ENCODE measurements at places on chromosomes 2 and 18. TPM values are rescaled to one million over a fixed set of nuclear protein-coding genes. Genes with fewer than 3 reads are reported as not detected.

GRCh38 chr2:64466478-64467085 is 12.6 kb downstream of the LGALSL start:
- DNase-seq = no peak

DNA sequence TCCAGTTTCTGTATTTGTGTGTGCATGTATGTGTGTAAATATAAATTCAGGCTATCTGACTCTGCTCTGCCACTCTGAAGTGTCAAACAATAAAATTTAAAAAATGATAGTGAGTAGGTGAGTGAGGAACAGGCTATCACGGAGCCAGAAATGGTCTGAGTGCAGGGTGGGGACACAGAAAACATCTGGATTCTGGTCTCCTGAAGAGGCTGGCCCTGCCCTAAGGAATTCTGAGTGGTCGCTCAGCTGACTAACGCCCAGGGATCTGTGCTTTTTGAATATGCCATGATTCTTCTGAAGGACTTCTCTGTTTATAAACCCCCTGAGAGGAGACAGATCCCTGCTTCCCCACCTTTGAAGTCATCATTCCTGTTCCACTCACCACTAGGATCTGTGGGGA is 353.9 kb upstream of the GYPC start:
- no peak for DNase-seq

DNA sequence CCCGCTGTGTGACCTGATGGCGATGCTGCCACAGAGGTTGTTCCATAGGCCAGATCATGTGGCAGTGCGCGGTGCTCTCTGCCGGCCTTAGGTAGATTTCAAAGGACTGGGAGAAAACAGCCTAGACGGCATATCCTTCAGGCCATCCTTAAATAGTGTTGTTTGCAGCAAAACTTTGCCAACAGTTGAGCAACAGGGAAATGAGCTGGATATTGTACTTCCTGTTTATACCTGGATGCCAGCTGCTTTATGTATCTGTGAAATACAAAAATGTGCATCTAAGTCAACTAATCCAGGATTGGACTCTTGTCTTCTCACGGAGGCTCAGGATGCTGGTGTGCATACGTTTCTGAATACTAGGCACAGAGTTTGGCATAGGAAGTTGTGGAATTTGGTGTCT is 107.1 kb downstream of the EML6 start:
- no peak for DNase-seq

GRCh38 chr2:71715241-71715750 is 261.9 kb downstream of the DYSF start:
- no peak for DNase-seq

DNA sequence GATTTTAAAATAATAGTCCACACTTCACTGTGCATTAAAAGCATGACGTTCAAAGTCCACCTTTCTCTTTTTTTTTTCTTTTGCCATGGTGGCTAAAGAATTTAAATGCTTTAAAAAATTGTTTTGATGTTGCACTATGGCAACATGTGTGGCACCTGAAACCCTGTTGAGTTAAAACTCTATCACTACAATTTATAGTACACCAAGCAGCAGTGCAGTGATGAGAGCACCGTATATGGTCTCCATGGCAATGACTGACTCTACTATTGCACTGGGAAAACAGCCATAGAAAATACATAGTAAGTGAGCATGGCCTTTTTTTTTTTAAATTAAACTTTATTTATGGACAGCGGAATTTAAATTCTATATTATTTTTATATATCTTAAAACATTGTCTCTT is 298.8 kb downstream of the FIGN start:
- no peak for DNase-seq

DNA sequence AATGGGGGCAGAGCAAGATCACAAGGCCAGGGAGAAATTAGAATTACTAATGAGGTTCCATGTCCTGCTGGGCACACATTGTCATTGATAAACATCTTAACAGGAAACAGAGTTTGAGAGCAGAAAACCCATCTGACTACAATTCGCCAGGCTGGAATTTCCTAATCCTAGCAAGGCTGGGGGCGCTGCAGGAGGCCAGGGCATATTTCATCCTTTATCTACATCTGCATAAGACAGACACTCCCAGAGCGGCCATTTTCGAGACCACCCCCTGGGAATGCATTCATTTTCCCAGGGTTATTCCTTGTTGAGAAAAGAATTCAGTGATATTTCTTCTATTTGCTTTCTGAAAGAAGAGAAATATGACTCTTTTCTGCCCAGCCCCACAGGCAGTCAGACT is 152.7 kb downstream of the SUCLG1 start:
- DNase-seq = no peak

DNA sequence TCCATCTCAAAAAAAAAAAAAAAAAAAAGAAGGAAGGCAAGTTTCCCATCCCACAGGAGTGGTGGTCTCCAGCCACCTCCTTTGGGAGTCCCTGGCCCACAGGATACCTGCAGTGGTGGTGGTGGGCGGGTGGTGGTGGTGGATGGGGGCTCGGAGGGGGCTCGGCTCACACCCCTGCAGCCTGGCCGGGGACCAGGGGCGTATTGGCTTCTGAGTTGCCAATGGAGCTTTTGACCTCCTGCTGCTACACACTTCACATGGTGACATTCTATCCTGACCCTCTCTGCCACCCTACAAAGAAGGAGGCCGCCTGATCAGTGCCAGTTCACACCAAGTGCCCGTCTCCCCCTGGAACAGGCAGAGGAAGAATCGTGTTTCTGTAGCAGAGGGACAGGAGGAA is 119.6 kb downstream of the NFATC1 start:
- DNase-seq = no peak

- DNase-seq = no peak
Observed at GRCh38 chr18:74152857-74153256, 4.5 kb downstream of the TIMM21 start.

GRCh38 chr2:171855401-171855800 is 38.6 kb downstream of the SLC25A12 start:
- DNase-seq = no peak

DNA sequence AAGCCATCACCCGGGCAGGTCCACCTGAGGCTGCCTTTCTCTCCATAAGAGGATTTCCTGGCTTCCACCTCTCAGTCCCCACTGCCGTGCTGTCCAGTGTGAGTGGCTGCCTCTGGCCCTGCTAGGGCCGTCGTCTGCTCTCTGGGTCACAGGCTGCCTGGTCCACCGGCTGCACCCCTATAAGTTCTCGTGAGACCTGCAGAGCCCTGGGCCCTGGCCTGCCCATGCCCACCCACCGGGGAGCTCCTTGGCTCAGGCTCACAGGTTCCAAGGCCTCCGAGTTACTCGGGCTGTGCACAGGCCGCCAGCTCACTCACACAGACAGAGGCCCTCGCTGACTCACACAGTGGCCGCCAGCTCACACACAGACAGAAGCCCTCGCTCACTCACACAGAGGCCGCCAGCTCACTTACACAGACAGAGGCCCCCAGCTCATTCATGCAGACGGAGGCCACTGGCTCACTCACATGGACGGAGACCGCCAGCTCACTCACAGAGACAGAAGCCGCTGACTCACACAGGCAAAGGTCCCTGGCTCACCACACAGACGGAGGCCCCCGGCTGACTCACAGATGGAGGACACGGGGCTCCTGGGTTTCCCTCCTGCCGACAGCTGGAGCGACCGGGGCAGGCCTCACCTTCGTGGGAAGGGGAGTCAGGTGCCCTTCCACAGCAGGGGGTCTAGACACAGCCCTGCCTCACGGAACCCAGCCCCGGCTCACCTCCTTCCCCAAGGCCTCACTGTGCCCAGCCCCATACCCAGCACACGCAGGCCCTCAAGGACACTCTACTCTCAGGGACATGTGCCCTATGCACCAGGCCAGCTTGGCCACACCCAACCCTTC is 334.1 kb upstream of the MYT1L start:
- no peak for DNase-seq

KHK gene
- total RNA-seq = 3.3 TPM

DNA sequence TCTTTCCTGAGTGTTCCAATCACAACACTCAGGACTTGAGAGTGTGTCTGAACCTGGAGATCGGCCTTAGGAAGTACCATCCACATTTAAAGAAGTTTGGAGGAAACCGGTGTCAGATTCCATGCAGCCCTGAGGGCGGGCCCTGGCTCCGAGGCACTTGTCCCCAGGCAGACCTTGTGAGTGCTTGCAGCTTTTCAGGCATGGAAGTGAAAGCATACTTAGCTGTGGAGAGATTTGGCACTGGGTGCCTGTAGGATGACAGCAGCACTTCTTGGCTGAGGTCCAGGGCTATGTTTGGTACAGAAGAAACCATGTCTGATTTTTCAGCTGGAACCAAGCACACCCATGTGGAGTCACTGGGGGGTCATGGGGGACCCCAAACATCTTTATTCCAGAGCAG is 230.8 kb downstream of the SEPTIN10 start:
- peak; percentile 77 for DNase-seq

DNA sequence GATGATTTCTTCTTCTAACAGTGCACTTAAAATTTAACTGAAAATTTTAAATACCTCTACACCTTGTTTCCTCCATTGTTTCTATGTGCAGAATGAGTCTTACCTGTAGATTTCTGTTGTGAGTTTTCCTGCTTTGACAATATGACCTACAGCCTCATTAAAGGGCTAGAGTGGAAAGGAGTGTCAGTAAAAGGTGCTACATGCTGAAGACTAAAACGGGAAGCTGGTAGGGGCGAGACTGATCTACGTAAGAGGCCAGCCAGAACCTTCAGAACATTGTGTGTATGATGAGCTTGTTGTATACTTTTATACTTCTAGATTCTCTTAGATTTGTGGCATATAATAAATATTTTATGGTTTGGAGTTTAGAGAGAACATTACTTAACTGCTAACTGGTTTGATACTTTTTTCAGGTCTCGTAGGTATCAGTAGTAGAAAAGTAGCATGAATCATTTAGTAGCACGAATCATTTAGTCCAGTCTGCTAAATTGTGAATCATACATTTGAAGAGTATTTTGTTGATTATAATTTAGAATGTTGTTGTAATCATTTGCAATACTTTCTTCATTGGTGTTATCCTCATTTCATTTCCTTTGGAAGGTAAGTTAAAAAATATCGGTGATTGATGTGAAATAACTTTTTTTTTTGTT is 14.3 kb downstream of the INSIG2 start:
- DNase-seq = no peak

GRCh38 chr18:77129150-77129551 is 3.4 kb downstream of the MBP start:
- no peak for DNase-seq

TLX2 gene
- not detected for total RNA-seq

WNT10A gene
- total RNA-seq = not detected

GRCh38 chr18:57084331-57085271 is 62.3 kb upstream of the BOD1L2 start:
- DNase-seq = no peak

MARCO gene
- total RNA-seq = 15.0 TPM

DNA sequence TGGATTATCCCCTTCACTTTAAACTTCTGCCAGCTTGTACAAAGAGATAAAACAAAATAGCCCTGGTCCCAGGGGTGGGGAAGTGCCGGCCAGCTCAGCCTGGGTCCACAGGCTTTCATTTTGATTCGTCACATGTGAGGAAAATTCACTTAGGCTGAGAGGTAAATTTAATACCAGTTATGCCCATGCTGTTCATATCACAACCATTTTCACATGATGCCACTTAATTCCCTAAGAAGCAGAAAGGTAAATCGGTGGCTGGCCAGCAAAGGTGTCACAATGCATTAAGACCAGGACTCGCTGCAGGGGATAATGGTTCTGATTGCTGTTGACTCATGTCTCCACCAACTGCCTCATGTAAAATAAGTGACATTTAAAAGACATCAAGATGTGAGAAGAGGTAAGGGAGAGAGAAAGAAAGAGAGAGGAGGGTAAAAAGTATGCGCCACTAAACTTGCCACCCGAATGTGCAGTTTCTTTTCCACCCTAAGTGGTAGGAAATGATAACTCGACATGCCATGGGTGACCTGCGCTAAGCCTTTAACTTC is 261.0 kb upstream of the SIX3 start:
- no peak for DNase-seq

HRH4 gene
- total RNA-seq = not detected

DNA sequence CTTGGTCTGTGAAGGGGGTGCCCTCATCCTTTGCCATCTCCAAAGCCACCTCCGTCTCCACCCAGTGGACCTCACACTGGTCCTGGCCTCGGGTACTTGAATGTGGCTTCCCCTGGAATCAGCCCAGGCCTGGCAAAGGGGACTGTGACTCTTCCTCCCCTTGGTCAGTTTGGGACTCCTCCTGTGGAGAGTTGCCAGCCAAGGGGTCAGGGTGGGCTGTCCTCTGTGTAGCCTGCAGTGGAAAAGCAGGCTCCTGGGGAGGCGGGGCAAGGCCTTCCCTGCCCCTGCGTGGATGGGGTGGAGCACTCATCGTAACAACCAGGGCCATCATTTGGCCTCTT is 59.8 kb downstream of the INHBB start:
- no peak for DNase-seq

DNA sequence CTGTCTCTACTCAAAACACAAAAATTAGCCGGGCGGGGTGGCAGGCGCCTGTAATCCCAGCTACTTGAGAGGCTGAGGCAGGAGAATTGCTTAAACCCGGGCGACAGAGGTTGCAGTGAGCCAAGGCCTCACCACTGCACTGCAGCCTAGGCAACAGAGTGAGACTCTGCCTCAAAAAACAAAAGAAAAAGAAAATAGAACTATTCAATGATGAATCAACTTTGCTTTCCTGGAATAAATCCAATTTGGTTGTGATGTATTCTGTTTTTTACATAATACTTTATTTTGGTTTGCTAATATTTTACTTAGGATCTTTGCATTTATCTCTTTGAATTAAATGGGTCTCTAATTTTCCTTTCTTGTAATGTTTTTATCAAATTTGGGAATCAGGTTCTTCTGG is 86.3 kb upstream of the MBOAT2 start:
- no peak for DNase-seq

C2orf81 gene
- total RNA-seq = 0.62 TPM

DNA sequence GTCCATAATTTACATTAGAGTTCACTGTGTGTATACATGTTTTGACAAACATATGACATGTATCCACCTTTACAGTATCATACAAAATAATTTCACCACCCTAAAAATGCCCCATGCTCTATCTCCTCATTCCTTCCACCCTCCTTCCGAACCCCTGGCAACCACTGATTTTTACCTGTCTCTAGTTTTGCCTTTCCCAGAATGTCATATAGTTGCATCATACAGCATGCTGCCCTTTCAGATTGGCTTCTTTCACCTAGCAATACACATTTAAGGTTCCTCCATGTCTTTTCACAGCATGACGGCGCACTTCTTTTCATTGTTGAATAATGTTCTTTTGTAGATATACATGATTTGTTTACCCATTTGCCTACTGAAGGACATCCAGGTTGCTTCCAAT is 10.4 kb downstream of the LRPPRC start:
- DNase-seq = no peak

DNA sequence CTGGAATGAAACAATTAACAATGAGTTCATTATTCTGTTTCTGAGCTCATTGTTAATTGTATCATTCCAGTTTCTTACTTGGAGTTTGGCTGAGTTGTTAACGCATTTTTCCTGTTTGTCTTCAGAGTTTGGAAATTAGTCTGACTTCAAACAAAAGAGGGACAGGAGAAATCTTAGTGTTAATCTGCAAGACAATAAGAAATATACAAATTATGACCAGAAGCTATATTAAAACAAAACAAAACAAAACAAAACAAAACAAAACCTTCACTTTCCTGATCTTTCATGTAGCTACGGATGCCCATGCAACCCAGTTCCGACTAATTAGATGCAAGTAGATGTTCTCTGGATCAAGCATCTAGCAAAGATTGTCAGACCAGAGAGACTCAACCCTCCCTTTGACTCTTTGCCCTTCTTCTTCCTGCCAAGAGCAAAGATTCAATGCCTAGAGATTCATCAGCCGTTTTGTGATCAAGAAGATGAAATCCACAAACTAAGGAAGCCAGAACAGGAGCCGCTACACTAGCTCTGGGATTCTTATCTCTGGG is 686.2 kb upstream of the FSHR start:
- DNase-seq = no peak

GRCh38 chr2:240559286-240559685 is 871 bp upstream of the DUSP28 start:
- DNase-seq = no peak

IMPACT gene
- 17.5 TPM for total RNA-seq
